Left lobe of liver (tissue), 2 donors: ENCODE measurements at places on chromosomes 6 and 20. TPM values are rescaled to one million over a fixed set of nuclear protein-coding genes. Genes with fewer than 3 reads are reported as not detected.

DNA sequence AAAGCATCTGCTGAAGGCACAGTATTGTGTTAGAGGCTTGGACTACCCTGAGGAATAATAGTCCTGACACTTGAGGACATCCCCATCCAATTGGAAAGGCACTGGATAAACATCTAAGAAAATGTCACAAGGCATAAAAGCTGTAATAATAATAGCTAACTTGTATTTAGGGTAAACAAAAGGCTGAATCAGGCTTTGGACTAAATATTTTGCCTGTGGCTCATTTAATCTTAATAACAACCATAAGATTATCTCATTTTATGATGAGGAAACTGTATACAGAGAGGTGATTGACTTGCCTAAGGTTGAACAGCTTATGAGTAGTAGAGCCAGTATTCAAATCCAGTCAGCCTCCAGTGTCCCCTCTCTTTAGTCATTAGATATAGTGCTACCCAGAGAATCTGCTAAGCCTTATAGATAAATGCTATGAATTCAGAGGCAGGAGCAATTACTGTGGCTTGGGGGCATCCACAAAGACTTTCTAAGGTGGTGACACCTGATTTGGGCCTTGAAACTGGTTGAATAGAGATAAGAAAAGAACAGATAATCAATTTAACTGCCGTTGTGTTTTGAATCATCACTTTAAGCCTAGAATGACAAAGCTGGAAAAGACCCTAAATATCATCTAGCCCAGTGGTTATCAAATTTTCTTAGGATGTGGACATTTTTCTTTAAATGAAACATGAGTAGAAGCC, 7.5 kb upstream of the ZSWIM1 start:
- DNase-seq, result no peak

GRCh38 chr20:23574977-23575376, 6.7 kb upstream of the CST9L start:
- DNase-seq, result no peak

DNA sequence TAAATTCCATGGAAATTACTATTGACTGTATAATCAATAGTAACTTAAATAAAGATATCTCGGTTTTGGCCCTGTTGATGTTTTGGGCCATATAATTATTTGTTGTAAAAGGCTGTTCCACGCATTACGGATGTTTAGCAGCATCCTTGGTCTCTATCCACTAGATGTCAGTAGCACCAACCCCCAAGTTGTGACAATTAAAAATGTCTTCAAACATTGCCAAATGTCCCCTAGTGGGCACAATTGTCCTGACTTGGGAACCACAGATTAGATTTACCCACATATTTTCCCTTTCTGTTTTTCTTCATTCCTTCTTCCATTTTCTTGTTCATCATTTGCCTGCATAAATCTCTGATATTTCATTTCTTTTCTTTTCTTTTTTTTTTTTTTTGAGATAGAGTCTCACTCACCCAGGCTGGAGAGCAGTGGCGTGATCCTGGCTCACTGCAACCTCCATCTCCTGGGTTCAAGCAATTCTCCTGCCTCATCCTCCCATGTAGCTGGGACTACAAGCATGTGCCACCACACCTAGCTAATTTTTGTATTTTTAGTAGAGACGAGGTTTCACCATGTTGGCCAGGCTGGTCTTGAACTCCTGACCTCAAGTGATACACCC, 13.6 kb upstream of the WFDC8 start:
- DNase-seq, result no peak

DNA sequence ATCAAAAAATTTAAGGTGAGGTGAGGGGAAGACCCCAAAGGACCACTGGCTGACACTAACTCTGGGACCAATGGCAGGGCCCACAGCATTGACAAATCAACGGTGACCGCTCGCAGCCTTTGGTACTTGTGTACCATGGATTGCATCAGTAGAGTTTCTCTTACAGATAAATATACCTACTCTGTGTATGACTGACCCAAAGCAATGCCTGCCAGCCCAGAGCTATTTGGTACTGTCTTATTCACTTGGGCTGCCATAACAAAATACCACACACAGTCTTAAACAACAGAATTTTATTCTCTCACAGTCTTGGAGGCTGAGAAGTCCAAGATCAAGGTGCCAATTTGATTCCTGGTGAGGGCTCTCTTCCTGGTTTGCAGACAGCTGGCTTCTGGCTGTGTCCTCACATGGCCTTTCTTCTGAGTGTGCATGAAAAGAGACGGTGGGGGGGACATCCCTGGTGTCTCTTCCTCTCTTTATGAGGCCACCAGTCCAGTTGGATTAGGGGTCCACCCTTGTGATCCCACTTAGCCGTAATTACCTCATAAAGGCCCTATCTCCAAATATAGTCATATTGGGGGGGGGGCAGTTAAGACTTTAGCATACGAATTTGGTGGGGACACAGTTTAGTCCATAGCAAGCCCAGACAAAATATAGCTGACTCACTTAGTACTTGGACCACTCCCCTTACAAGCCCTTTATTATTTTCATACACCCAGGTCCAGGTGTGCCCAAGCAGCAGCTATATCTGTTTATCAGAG, 336.3 kb downstream of the CD83 start:
- no peak for DNase-seq

- DNase-seq, result no peak
These were observed 120.0 kb upstream of the AGPAT4 start for GRCh38 chr6:161393839-161394364.

The SLC25A27 gene
- total RNA-seq, result 15.1 TPM

GRCh38 chr6:15512721-15513120, 150.1 kb downstream of the DTNBP1 start:
- no peak for DNase-seq

DNA sequence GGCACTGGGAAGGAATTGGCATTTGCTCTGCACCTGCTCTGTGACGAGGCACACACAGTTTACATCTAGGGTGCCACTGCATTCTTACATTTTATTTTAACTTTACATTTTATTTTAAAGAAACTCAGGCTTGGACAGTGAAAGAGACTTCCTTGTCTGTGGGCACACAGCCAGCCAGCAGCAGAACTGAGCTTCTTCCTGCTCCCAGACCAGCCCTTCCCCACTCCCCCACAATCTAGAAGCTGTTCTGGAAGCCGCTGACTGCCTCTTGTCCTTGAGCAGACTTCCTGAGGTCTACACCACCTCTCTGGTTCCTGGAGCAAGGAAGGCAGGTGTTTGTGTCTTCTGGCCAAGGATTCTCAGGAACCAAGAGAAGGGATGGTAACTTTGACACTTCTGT, 27.9 kb upstream of the CD93 start:
- DNase-seq, result no peak

- DNase-seq, result no peak
These were observed at the start of gene PNLDC1 for GRCh38 chr6:159800141-159800865. Gene PNLDC1 (plus strand): TSS chr6:159800276. CDS start chr6:159800308, 32 bp downstream.

- no peak for DNase-seq
These were observed 17.2 kb downstream of the UNC5CL start for GRCh38 chr6:41021832-41022231.

- no peak for DNase-seq
These were observed 1323.0 kb upstream of the GJE1 start for GRCh38 chr6:140809694-140810101.

The CPXM1 gene
- not detected for total RNA-seq

- DNase-seq, result no peak
These were observed 121.3 kb downstream of the TFAP2B start for GRCh38 chr6:50939931-50940330.
